ENCODE measurements at places on chromosomes 2 and 18.

DNA sequence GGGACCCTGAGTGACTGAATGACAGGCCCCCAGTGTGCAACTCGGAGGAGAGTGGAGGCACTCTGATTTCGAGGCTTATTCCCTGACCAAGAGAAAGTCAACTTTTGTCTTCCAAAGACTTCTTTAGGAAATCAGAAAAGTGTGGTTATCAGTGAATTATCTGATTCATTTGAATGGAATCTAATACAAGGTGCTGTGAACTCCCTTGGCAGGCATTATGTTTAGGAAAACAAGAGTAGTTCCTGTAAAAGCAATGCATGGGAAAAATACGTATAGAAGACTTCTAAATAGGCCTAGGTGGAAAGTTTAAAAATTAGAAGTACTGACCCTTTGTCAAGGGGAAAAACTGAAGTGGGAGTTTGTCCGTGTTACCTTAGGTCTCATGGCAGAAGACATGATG is 269.4 kb downstream of the GBX2 start:
- DNase-seq, result no peak

DNA sequence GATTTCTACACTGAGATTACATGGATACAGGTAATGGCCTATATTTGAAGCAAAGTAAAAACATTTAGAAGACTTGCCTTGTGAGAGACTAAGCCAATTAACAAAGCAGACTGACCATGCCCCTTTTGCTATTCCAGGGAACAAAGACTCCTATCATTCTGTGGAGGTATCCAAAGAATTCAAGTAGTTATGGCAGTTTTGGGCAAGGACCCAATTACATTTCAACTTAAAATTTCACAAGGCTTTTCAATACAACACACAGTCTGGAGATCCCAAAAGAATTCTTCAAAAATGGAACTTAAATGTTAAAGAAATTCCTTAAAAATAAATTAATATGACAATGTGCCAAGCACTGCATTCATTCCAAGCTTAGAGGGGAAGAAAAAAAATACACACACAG is 109.2 kb upstream of the CHRNA1 start:
- no peak for DNase-seq

GRCh38 chr18:26089293-26090129 is 902 bp downstream of the SS18 start:
- no peak for DNase-seq

GRCh38 chr2:171852366-171852888 is 41.6 kb downstream of the SLC25A12 start:
- DNase-seq, result no peak

GRCh38 chr18:61770279-61770678 is 122.5 kb downstream of the RNF152 start:
- DNase-seq, result no peak

All from T-helper 22 cell (primary cell).